ENCODE measurements at places on chromosomes 16 and 17.

DNA sequence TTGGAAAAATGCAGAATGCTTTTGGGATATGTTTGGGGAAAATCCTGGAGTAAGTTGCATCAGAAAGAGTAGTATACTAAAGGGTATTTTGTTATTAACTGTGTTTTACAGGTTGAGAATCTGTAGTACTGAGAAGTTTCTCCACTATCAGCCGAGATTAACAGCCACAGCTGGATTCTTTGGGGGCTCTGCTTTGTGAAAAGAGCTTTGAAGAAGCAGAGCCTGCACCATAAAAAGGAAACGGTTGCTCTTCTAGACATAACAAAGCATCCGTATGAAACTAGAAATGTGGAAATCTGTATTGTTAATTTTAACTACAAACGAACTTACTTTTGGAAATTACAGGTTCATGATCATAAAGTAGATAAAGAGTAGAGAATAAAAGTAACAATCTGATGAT lies 5.3 kb downstream of the NLK start:
- no peak for DNase-seq

- peak; percentile 56 for DNase-seq
These were observed 37.7 kb downstream of the GINS2 start for GRCh38 chr16:85650844-85651628.

DNA sequence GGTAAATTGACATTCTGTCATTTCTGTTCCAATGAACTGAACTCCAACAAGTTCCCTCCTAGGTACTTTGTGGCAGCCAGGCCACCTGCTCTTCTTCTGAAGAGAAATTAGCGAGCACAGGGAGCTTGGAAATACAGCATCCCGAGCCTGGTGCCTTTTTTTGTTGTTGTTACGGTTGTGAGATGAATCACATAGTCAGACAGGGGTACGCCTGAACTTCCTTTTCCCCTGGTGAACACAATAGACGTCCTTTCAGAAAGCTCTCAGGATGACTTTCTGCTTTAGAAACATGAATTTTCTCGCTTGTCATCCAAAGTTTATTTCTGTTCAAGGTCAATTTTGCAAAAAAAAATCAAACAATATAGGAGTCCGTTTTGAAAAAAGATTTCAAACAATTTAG lies 53.9 kb upstream of the XYLT1 start:
- DNase-seq = no peak

- no peak for DNase-seq
These were observed 13.9 kb downstream of the ELAC2 start for GRCh38 chr17:13003927-13004326.

All from head of caudate nucleus (tissue), 42 donors.